ENCODE measurements at places on chromosomes 5 and 9. TPM values are rescaled to one million over a fixed set of nuclear protein-coding genes. Genes with fewer than 3 reads are reported as not detected.

NUP214 gene
- total RNA-seq, result 47.2 TPM

DNA sequence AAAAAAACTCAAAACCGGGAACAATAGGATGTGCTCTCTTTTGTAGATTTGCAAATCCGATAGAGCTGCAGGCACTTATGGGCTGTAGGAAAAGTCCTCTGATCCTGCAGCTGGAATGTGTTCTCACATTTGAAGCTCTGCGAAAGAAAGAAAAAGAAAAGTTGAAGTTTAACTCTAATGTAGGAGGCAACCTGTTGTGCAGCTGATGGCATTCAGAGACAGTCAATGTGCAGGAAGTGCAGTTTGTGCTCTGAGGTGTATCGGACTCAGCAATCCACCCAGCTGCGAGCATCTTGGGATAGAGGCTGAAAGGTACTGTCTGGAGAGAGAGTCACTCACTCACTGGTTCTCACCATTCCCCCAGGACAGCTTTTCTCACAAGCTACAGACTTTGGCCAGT is 339.2 kb downstream of the AGTPBP1 start:
- no peaks in the 10 kb centered on the region for H3K4me1 ChIP-seq
- H3K36me3 ChIP-seq, result no peaks in the 10 kb centered on the region

- no peak for DNase-seq
- H3K36me3 ChIP-seq, result no peaks in the 10 kb centered on the region
- H3K4me3 ChIP-seq, result no peak overlapping the region
These were observed 12.0 kb upstream of the TOR2A start for GRCh38 chr9:127746959-127747569.

DNA sequence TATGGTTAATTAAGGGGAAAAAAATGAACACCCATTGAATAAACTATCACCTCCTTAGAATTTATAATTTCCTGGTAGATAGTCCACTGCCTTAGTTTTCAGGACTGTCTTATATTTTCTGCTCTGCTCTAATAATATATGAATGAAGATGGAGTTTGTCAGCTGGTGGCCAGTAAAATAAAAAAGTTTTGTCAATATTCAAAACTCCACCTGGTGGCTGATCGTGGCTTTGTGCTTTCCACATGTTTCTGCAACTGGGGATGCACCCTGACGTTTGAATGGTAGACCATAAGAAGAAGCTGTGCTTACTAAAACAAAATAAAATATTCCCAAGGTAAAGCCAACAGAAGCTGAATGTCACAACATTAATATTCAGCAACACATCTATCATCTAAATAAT is 286.6 kb upstream of the IZUMO3 start:
- no peaks in the 10 kb centered on the region for H3K36me3 ChIP-seq
- no peak for DNase-seq
- H3K27me3 ChIP-seq, result no peaks in the 10 kb centered on the region
- H3K27ac ChIP-seq, result no peak overlapping the region
- no peaks in the 10 kb centered on the region for H3K4me1 ChIP-seq

DNA sequence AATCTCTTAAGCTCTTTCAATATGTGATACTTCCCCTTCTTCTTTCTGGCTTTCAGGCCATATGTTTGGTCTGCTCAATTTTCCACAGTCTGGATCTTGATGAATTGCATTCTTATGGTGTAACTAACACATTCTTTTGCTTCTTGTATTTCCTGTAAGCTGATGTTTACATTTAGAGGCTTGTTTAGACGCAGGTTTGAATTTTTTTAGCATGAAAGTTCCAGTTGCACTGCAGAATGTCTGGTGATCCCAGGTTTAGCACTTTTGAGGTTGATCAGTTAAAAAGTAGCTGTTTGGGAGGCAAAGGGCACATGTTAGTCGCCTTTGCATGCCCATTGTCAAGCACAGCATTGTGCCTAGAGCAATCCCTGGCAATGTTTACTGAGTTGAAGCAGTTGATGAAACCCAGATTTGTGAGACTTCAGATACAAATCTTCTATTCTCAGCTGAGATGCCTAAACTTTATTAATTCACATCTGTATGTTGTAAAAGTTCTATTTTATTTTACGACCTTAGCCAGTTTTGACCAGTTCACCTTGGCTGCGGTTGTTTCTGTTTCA is 59.6 kb upstream of the SPATA31C2 start:
- no peaks in the 10 kb centered on the region for H3K4me1 ChIP-seq
- no peak overlapping the region for H3K27ac ChIP-seq
- no peak overlapping the region for H3K4me3 ChIP-seq
- no peaks in the 10 kb centered on the region for H3K27me3 ChIP-seq

GRCh38 chr5:148388696-148389095 is 4.9 kb downstream of the FBXO38 start:
- H3K4me1 ChIP-seq, result peaks cover 87% of the 10 kb centered on the region
- no peaks in the 10 kb centered on the region for H3K36me3 ChIP-seq
- H3K27ac ChIP-seq, result no peak overlapping the region
- H3K4me3 ChIP-seq, result no peak overlapping the region
- H3K27me3 ChIP-seq, result no peaks in the 10 kb centered on the region

DNA sequence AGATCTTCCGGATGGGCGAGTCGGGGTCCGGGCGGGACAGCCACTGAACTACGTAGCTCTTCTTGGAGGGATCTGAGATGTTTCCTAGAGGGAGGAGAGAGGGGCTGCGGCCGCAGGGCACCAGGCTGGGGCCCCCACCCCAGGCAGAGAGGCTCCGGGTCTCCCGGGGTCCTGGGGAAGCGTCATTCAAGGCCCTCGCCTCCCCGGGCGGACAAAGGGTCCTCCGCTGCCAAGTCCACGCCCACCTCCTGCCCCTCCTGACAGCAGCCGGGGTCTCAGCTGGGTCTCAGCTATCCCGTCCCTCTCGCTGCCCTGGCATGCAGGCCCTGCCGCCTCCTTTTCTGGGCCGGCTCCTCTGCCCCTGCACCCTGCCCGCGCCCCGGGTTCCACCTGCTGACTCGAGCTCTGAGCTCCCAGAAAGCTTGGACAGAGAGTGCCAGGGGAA is 61.5 kb downstream of the ZNF354C start:
- no peak for DNase-seq
- peaks cover 12% of the 10 kb centered on the region for H3K27me3 ChIP-seq
- H3K4me3 ChIP-seq, result no peak overlapping the region
- H3K4me1 ChIP-seq, result no peaks in the 10 kb centered on the region
- no peak overlapping the region for H3K27ac ChIP-seq
- H3K36me3 ChIP-seq, result no peaks in the 10 kb centered on the region

DNA sequence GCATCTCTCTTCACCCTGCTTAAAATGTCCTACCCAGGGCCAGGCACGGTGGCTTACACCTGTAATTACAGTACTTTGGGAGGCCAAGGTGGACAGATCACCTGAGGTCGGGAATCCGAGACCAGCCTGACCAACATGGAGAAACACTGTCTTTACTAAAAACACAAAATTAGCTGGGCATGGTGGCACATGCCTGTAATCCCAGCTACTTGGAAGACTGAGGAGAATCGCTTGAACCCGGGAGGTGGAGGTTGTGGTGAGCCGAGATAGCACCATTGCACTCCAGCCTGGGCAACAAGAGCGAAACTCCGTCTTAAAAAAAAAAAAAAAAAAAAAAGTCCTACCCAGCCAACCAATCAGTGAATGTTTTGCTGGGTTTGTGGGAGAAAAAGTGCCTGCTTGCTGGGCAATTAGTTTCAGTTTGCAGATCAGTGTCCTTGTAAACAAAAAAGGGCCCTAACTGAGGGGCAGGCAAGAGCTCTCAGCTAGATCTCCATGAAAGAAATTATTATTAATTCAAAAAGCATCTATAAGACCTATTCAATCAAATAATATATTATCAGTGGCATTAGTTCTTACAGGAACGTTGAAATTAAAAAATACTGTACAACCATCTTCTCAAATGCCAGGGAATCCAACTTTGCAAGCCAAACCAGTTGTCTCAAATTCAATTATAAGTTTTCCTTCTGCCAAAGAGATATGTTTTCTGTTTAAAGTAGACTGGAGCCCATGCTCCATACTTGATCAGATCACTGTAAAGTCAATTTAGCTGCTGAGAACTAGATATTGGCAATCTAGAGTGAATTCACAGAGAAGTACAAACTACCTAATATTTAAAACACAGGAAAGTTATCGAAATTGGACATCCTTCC is 3.9 kb downstream of the MEGF9 start:
- H3K4me1 ChIP-seq, result peaks cover 22% of the 10 kb centered on the region
- peak overlapping the region; percentile 82 for H3K4me3 ChIP-seq
- H3K36me3 ChIP-seq, result peaks cover 6% of the 10 kb centered on the region

DNA sequence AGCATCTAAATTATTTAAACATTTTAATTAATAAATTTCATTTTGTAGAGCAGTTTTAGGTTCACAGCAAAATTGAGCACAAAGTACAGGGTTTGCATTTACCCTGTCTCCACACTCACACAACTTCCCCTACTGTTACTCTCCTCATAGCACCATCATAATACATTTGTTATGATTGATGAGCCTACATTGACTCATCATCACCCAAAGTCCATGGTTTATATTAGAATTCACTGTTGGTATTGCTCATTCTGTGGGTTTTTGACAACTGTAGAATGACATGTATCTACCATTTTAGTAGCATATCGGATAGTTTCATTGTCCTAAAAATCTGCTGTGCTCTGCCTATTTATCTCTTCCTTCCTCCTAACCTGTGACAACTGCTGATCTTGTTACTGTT is 411.1 kb upstream of the MPDZ start:
- H3K27me3 ChIP-seq, result no peaks in the 10 kb centered on the region
- H3K4me3 ChIP-seq, result no peak overlapping the region
- no peak for DNase-seq
- no peaks in the 10 kb centered on the region for H3K4me1 ChIP-seq
- no peaks in the 10 kb centered on the region for H3K36me3 ChIP-seq
- H3K27ac ChIP-seq, result no peak overlapping the region
